ENCODE measurements at places on chromosomes 2 and 18.

GRCh38 chr18:73381699-73382036 lies 513.9 kb upstream of the NETO1 start:
- no peak for DNase-seq

DNA sequence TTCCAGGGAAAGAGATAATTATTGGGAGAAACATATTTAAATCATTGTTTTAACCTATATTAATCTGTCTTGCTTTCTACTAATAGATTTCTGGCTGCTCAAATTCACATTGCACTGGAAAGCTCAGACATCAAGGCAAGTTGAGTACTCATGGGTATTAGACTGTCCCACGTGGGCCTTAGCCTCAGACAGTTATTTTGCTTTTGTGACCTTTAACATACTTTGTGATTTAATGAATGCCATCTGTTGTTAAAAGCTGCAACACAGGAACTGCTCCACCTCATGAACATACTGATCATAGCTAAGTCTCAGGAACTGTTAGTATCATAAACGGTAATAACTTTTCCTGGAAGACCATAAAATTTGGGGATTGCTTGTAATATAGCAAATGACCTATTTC lies 2.7 kb upstream of the LCT start:
- DNase-seq = peak; percentile 91

- no peak for DNase-seq
Measured at GRCh38 chr2:196286821-196287220, 115.4 kb upstream of the STK17B start.

GRCh38 chr2:95674186-95674585 lies 82.4 kb downstream of the TRIM43 start:
- DNase-seq = no peak

All from GM23248 (cell line).